ENCODE measurements at places on chromosomes 5 and 9.

DNA sequence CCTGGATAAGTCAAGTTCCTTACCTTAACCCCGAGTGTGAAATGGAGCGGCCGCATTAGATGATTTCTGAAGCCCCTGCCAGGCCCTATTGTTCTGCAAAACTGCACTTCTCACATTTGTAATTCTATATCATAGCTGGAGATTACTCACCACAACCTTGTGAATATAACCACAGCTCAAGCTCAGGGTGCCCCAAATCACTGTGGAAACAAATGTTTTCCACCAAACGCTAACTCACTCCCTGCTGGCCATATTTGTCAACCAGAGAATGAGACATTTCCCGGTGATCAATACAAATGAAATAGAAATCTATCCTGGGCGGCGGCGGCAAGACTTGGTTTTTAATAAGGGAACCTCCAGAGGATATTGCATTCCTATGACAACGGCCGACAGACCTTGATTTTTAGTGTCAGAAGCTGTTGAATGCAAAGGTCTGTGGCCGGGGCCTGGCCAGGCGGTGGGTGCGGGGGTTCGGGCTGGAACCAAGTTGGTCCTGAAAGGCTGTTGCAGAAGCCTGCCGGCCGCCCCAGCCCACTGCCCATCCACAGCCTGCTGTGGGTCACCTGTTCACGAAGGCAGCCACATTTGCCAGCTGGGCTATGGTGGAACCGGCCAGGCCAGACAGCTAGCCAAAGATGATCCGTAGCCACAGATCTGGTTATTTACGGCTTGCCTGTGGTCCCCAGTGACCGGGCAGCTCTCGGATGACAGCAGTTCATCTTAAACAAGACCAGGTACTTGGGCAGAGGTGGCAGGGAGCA, 93.9 kb upstream of the LMX1B start:
- no peak for DNase-seq

GRCh38 chr5:143492783-143493182, 89.3 kb upstream of the NR3C1 start:
- no peak for DNase-seq

DNA sequence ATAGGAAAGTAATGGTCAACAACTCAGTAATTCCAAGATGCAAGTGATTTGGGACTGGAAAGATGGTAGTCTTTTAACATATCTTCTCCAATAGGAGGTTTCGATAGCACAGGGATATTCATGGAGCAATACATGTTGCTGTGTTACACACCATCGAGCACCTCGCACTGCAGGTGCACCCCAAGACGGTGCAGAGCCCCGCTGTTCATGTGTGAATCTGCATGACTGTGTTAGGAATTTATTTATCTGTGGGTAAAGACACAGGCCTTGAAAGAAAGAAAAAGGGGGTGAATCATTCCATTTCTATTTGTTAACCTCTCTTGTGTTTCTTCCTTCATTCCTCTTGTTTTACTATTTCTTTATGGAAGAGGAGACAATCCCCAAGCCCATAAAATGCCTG, 217.1 kb downstream of the EBF1 start:
- no peak for DNase-seq

DNA sequence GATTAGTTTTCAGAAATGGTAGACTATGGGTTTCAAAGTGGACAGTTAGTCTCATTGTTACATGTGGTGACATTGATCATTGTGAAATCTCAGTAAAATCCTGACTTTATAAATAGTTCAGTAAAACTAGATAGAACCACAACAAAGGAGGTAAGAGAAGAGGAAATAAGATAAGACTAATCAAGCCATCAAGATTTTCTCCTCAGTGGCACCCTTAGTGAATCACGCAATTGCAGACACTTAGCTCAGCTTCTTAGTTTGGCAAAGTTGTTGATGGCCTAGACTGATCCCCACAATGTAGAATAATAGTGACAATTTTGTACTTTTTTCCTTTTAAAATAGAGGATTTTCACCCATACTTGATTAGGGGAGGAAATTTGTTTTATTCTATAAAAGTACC, 426.7 kb upstream of the ITGA1 start:
- DNase-seq = no peak

- no peak for DNase-seq
These were observed 17.3 kb upstream of the IGFBPL1 start for GRCh38 chr9:38441347-38442085.

- no peak for DNase-seq
These were observed 13.8 kb downstream of the DNAJC18 start for GRCh38 chr5:139425497-139425896.

GRCh38 chr5:113188436-113188835, 211.8 kb downstream of the DCP2 start:
- no peak for DNase-seq

- DNase-seq = no peak
These were observed 923 bp downstream of the SPATA6L start for GRCh38 chr9:4665357-4665756.

DNA sequence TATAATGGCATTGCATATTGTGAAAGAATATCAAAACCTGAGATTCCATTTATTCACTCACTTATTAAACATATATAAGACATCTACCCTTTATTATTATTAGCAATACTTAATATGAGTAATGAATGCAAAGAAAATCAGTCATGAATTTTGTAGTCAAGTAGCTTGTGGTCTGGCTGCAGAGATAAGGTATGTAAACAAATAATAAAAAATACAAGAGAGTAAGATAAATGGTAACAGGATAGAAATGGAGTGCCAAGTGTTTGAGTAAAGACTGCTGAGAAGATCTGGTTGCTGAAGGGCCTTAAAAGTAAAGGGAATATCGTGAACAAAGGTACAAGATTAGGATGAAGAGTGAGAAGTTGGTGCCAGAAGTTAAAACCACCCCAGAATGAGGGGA, 18.4 kb downstream of the TRIM32 start:
- DNase-seq = no peak

DNA sequence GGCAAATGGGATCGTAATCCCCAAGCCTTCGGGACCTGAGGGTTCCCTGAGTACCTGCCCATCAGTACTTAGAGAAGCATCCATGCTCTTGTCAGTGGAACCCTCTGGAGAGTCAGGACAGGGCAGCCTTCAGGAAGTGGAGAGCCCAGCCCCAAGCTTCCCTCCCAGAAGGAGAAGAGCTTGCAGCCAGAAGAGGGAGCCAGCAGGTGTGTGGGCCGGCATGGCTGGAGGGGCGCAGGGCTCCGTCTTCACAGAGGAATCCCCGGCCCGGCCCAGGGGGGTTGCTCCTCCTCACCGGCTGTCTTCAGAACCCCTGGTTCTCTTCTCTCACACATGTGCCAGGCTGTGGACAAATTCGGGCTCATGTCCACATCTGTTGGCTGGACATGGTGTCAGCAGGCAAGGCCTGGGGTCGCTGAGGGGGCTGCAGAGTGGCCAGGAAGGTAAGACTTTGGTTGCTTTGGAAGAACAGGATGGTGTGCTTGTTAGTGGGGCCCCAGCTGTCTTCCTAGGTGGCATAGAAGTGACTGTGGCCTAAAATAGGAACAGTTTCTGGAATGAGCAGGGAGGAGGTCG, 58.9 kb upstream of the RXRA start:
- DNase-seq = no peak

- no peak for DNase-seq
These were observed 566.6 kb upstream of the MEF2C start for GRCh38 chr5:89449392-89450148.

- no peak for DNase-seq
These were observed 103.7 kb downstream of the FOXD1 start for GRCh38 chr5:73344835-73345234.

DNA sequence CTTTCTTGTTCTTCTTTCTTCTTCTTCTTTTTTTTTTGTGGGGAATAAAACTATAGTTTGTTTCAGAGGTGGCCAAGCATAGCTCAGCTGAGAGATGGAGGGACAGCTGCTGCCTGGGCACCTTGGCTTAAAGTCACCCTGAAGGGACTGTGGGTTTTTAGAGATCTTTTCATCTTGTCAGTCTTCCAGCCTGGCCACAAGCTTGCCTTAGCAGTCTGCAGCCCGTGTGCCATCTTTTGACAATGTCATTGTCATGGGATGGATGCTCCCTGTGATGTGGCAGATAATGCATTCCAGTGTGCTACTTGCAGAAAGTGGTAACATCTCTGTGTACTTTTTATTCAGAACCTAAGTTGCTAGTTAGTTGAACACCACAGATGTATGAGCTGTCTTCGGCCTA, 280.8 kb downstream of the FANCC start:
- no peak for DNase-seq

GRCh38 chr9:12853051-12853450, 78.2 kb downstream of the LURAP1L start:
- DNase-seq = no peak

- no peak for DNase-seq
These were observed 267.9 kb downstream of the ENC1 start for GRCh38 chr5:74372502-74373064.

DNA sequence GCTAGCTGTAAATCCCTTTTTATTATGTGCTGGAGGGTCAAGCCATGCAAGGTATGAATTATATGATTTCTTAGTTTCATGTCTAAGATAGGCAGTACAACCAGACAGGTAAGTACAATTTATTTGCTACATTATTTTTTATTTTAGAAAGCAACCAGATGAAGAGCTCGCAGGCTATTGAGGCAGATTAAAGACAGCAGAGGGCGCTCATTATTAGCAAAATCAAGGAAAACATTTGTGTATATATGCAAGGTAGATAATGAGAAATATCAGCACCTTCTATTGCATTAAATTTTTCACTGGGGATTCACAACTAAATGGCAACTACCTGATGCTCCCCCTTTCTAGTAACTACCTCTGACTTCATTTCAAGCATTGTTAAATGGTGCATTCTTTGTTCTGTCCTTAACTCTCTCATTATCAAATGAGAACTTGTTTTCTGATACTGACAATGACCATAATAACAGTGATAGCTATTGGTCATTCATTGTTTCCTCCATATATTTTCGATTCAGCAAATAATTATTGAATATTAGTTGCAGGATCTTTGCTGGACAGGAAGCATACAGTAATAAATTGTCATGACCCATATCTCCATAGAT, 8.6 kb downstream of the SCGB3A2 start:
- DNase-seq = peak; percentile 24

DNA sequence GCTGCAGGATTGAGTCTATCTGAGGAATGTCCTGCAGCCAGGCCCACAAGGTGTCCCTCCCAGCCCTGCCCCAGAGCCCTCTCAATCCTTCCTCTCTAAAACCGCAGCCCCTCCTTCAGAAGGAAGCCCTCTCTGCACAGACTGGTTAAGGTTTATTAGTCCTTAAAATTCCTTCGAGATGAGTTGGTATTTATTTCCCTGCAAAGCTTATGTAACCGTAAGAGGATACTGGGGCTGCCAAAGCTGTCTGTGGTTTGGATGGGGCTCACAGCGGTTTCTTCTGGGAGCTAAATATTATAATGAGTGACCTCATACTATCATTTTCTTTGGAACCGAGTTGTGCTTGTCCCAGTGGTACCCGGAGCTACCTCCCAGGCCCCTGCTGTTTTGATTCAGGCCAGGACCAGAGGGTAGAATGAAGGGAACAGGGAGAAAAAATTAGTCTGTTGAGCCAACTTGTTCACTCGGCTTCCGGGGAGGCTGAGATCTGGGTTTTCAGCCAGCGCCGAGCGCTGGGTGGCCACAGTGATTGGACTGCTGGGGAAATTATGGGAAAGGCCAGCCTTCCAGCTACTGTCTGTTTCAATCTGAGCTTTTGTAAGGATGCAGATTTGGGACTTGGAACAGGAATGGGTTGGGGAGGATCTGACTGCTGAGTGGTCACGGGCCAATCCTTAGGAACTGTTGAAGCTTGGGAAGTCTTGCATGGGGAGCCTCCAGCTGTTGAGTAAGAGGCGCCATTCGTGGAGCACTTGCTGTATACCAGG, 107.5 kb downstream of the NDFIP1 start:
- no peak for DNase-seq

GRCh38 chr9:4803670-4804530, 11.2 kb downstream of the RCL1 start:
- DNase-seq = no peak

DNA sequence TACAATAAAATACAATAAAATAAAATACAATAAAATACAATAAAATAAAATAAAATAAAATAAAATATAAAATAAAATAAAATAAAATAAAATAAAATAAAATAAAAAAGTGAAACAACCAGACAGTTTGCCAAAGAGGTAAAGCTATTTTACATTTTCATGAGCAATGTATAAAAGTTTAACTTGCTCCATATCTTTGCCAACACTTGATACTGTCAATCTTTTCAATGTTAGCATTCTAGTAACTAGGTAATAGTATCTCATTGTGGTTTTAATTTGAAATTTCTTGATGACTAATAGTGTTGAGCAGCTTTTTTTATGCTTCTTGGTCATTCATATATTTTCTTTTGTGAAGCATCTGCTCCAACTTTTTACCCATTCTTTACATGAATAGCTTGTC, 17.3 kb downstream of the TTC33 start:
- DNase-seq = no peak

DNA sequence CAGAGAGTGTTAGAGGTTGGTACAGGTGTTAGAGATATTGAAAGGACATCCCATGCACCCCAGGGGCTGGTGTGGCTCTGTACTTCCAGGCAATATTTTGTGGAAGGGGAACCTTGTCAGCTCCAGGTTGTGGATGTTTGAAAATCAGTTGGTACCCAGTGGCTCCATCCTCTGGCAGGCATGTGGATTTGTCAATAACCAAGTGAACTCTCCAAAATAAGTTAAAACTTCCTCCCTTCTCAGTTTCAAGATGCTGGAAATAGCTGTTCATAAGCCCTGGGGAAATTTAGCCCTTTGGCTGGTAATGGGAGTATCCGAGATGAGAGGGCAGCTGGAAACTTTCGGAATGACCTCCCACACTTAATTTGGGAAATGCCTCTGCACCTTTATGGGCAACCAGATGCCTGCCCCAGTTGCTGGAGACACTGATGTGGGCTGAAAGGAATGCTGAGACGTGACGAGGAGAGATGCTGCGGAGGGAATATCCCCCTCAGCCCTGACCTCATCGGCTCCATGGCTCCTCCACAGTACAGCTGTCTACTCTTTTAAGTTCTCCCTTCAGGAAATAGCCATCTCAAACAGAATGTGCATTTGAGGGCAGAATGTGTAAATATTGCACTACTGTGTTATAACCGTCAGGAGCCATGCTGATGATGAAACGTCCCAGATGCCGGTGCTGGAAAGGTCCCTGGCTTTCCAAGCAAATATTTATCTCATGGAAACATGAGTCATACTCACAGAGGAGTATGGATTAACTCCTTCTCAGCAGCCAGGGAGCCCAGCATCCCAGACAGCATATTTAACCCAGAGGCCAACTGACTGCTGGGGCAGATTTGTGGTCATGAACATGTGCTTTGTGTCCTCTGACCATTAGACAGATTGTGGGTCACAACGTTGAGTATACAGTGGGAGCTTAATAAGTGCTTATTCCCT, 29.5 kb downstream of the TGFBI start:
- no peak for DNase-seq
